ENCODE measurements at places on chromosomes 5 and 9.

DNA sequence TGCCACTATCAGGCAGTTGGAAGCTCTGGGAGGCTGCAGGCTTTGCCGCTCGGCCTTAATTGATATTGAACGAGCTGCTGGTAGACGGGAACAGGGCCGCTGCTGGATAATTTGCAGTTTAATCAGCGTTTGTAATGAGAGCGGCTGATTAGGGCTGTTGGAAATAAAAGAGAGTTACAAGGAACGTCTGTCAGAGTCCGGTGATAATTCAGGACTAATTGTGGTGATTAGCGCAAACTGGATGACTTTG, 68.2 kb upstream of the TBCA start:
- no peak for DNase-seq

DNA sequence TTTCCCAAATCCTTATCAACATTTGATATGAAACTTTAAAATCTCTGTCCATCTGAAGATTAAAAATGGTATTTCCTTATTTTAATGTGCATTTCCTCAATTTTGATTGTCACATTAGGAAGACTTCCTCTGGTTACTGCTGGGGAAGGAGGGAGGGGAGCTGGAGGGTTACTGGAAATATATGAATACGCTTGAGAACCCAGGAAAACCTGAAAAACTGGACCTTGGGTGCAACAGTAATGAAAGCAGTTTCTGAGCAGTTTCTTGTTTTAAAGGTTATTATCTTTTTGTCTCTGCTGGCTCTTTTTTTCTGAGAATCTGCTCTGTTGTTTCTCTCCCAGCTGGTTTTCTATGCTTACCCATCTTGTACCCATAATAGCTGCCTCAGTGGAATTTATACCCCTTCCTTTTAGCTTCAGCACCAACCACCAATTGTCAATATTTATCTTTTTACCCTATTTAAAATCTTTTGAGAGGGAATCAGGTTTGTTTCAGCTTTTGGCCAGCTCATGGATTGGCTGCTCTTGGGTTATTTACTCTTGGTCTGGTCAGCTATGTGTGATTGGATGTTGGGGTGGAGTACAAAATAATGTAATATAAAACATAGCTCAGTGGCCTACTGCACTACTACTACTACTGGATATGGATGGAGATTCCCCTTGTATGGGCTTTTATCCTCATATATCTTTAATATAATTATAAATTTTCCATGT, 67.4 kb downstream of the UNC13B start:
- DNase-seq: no peak

DNA sequence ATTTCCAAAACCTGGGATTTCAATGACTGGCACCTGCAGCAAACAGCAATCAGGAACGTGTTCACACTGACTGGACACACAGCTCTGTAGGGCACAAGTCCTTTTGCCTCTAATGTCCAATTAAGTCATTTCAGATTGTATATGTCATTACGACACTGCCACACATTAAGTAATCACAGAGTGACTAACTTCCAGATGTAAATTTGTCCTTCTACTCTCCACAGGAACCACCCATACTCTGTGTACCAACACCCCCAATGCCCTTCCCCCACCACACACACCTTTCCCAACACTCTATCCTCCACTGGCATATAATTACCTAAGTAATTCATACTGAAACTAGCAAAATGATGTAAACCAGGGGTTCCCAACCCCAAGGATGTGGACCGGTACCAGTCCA, 30.5 kb downstream of the LARS1 start:
- no peak for DNase-seq

- DNase-seq: no peak
Observed at GRCh38 chr5:143119291-143119769, 284.2 kb downstream of the NR3C1 start.

DNA sequence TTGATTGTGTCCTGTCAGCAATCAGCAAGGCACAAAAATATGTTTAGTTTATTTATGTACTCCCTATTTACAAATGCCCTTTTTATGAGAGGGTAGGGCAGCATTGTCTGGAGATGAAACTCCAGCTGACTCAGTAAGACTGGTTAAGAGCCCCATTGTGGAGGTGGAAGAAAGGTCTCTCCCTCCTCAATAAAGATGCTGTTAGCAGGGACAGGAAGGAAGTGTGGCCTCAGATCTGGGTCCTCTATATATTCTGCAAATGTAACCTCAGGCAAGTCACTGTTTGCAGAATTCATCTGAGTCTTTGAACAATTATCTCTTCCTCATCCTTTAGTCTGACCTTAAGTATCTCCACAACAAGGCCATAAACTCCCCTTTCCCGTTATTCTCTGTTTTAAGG, 48.3 kb upstream of the TRAF1 start:
- peak; percentile 16 for DNase-seq
